ENCODE measurements at places on chromosomes 7 and 10.

DNA sequence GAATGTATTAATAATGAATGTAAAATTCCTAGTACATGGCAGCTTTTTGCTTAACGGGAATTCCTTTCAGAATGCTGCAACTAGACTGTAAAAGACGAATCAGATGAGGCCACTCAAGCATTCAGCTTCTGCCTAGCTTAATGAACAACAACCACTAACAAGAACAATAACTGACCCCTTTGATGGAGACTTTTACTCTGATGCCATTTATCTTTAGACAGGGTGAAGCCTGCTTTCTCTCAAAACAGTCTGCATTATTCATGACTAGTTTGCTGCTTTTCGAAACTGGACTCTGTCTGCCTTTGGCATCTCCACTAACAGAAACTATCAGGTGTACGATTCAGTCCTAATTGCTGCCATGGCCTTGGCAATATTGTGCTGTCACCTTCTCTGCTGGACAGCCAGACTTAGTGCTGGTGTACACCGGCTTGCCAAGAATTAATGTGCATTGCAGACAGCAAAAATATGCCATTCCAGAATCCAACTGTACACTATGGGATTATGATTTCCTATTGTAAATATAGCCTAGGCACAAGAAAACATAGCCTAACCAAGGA lies 295.5 kb upstream of the CDC14C start:
- no peak for DNase-seq

GRCh38 chr7:98194186-98194585 lies 17.1 kb upstream of the BHLHA15 start:
- no peak for DNase-seq

- no peak for DNase-seq
Measured at GRCh38 chr10:101993221-101993620, 62.8 kb downstream of the ARMH3 start.

GRCh38 chr7:3041986-3042675 lies 1.5 kb downstream of the CARD11 start:
- no peak for DNase-seq
